Activated CD4-positive, alpha-beta T cell treated with anti-CD3 and anti-CD28 coated beads, Interleukin-2, amount 10 ng/mL, durations not matched to agents 24 days and 14 days (primary cell): ENCODE measurements at places on chromosomes 6 and 20. TPM values are rescaled to one million over a fixed set of nuclear protein-coding genes. Genes with fewer than 3 reads are reported as not detected.
A peak's percentile ranks its signal among the peaks of the same experiment; 100 is the strongest.

Gene PGC
- not detected in 2 replicates for total RNA-seq

Gene BEND6
- not detected in 2 replicates for total RNA-seq

Gene BPIFB1
- not detected in 2 replicates for total RNA-seq

Gene TFAP2C
- total RNA-seq = not detected in 2 replicates

DNA sequence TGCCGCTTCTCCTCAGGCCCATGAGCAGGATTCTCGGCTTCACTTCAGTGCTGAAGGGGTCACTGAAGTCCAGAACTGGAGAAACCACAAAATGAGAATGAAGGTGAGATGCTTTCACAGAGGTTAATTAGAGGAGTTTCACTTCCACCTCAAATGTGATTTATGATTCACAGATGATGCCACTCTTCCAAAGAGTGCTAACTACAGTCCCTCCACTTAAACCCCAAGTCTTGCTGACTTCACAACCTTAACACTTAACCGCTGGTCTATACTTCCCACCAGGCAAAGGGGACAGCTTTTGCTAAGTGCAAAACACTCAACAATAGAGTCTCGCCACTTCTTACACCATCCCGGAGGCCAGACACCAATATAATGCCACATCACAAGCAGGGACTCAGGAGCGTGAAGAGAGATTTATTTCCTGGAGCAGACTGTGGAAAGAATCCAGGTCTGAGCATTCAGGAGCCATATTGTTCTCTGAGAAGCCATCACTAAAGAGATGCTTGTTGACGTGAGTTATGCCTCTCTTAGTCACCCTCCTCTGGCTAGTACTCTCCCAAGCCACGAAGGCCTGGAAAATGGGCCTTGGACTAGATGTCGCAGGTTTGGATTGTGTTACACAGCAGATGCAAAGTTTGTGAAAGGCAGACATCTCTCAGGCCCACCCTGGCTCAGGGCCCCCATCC lies 24.4 kb downstream of the RRAGD start:
- no peak overlapping the region for H3K27ac ChIP-seq
- peaks cover 8% of the 10 kb centered on the region for H3K4me1 ChIP-seq
- no peak overlapping the region for H3K4me3 ChIP-seq

- H3K4me1 ChIP-seq = no peaks in the 10 kb centered on the region
- DNase-seq = no peak
- no peak overlapping the region for H3K4me3 ChIP-seq
- H3K27ac ChIP-seq = no peak overlapping the region
- no peaks in the 10 kb centered on the region for H3K27me3 ChIP-seq
- no peaks in the 10 kb centered on the region for H3K36me3 ChIP-seq
Observed at GRCh38 chr20:24829649-24830370, 119.3 kb upstream of the CST7 start.

GRCh38 chr20:62445553-62446340 lies 18.4 kb upstream of the RBBP8NL start:
- no peak overlapping the region for H3K27ac ChIP-seq
- no peak for DNase-seq
- H3K36me3 ChIP-seq = no peaks in the 10 kb centered on the region
- no peaks in the 10 kb centered on the region for H3K27me3 ChIP-seq
- no peak overlapping the region for H3K4me3 ChIP-seq

DNA sequence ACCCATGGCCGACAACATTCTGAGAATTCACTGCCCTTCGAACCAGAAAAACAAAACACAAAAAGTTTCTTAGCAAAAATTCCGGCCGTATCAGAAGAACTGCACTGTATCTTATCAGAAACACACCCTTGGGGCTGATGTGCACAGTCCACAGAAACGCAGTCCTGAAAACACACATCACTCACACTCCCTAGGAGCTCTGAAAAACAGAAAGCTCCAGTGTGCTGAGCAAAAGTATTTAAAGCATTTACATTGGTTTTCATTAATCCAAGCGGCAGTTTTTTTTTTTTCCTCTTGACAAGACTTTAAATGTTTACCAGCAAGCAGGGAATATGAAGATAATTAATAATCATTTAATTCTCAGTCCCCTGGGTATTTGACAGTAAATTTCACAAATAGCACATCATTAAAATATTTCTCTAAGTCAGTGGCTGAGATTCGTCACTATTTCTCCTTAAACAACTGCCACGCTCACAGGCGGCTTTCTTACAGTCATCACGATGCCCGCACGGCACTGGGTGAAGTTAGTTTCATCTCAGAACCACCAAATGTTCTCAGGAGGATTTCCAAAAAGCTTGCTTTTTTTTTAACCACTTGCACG lies 13.3 kb downstream of the NFATC2 start:
- H3K27ac ChIP-seq = peak overlapping the region; percentile 98
- peaks cover 41% of the 10 kb centered on the region for H3K36me3 ChIP-seq
- peak overlapping the region; percentile 78 for H3K4me3 ChIP-seq

- no peak overlapping the region for H3K4me3 ChIP-seq
- no peaks in the 10 kb centered on the region for H3K4me1 ChIP-seq
- no peak for DNase-seq
- H3K27ac ChIP-seq = no peak overlapping the region
- H3K27me3 ChIP-seq = peaks cover 2% of the 10 kb centered on the region
- no peaks in the 10 kb centered on the region for H3K36me3 ChIP-seq
Observed at GRCh38 chr6:133062696-133063306, 178.4 kb upstream of the EYA4 start.

GRCh38 chr6:4967301-4968030 lies 36.4 kb downstream of the RPP40 start:
- no peak for DNase-seq
- peaks cover 5% of the 10 kb centered on the region for H3K27me3 ChIP-seq
- no peaks in the 10 kb centered on the region for H3K36me3 ChIP-seq
- no peak overlapping the region for H3K27ac ChIP-seq
- no peaks in the 10 kb centered on the region for H3K4me1 ChIP-seq
- H3K4me3 ChIP-seq = no peak overlapping the region

GRCh38 chr6:4460586-4461475 lies 315.4 kb upstream of the CDYL start:
- no peak overlapping the region for H3K27ac ChIP-seq
- H3K4me1 ChIP-seq = no peaks in the 10 kb centered on the region
- H3K36me3 ChIP-seq = no peaks in the 10 kb centered on the region
- H3K27me3 ChIP-seq = no peaks in the 10 kb centered on the region
- DNase-seq = no peak

DNA sequence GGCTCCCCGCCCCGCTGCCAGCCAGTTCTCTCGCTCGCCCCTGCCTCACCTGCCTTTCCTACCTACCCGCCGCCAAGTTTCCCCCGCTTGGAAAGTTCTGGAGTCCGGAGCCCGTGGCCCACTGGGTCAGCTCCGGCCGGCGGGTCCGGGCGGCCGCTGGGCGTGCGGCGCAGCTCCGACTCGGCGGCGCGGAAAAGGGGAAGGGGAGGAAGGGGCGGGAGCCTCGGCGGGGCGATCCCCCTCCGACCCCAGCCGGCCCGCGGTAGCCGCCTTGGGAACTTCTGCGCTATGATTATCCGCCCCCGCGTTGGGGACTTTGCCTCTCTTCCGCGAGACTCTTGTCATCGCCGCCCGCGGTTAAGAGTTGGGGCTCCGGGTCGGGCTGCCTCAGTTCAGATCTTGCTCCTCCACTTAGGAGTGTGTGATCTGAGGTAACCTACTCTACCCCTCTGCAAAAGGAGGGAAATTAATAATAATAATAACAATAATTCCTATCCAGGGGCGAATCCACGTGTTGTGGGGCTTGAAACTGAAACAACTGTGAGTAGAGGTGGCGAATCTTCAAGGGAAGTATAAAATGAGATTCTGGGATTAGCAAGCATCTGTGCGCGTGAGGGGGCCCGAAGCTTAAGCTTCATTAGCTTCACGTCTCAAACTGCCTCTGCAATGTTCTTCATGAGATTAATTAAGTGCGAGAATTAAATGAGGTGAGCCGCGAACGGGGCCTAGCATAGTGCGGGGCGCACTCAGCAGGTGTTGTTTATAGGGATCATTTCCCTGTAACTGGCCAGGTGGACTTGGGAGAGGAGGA lies 30.8 kb downstream of the SF3B5 start:
- peak overlapping the region; percentile 92 for H3K4me3 ChIP-seq
- peaks cover 42% of the 10 kb centered on the region for H3K4me1 ChIP-seq
- H3K27me3 ChIP-seq = no peaks in the 10 kb centered on the region
- no peaks in the 10 kb centered on the region for H3K36me3 ChIP-seq
- H3K27ac ChIP-seq = peak overlapping the region; percentile 84

- peak within 1 kb of the TSS; percentile 86 for H3K4me3 ChIP-seq
- peaks cover 17% of the 10 kb centered on the region for H3K36me3 ChIP-seq
- H3K4me1 ChIP-seq = peaks cover 59% of the 10 kb centered on the region
Observed at GRCh38 chr6:31403283-31404060, at the start of gene MICA. TSS of gene MICA (plus strand) at chr6:31403595. CDS start at chr6:31403633, 38 bp downstream.

- peaks cover 2% of the 10 kb centered on the region for H3K36me3 ChIP-seq
- no peak overlapping the region for H3K27ac ChIP-seq
- H3K27me3 ChIP-seq = no peaks in the 10 kb centered on the region
- H3K4me1 ChIP-seq = peaks cover 14% of the 10 kb centered on the region
- DNase-seq = no peak
Observed at GRCh38 chr20:10581823-10582222, 92.0 kb downstream of the JAG1 start.

DNA sequence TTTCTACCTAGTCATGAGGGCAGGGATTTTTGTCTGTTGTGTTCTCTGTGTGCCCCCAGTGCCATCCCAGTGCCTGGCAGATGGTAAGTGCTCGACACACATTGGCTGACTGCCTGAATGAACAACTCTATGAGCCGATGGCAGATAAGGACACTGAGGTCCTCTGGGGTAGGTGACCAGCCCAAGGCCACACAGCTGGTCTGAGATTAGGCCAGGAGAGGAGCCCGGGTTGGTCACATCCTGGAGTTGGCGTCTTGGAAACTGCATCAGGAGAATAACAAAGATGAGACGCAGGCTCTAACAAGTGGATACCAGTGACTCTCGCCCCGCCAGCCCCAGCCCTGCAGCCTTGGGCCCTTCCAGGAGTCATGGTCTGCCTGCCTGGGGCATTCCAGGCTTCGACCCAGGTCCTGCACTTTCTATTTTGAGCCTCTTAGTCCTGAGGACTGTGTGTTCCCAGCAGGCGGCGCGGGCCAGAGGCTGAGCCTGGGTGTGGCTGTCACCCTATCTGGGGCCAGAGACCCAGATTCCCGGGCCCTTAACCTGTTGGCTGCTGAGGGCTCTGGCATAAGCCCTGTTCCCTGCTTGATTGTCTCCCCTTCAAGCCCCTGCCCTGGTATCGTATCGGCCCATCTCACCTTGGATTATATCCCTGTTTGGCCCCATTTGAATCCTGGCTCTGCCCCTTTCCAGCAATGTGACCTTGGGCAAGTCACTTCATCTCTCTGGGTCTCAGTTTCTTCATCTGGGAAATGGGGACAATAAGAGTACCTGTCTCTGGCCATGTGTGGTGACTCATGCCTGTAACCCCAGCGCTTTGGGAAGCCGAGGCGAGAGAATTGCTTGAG lies 88.3 kb downstream of the CEBPB start:
- H3K27ac ChIP-seq = no peak overlapping the region
- no peak for DNase-seq
- H3K27me3 ChIP-seq = peaks cover 13% of the 10 kb centered on the region
- peaks cover 10% of the 10 kb centered on the region for H3K4me1 ChIP-seq
- no peaks in the 10 kb centered on the region for H3K36me3 ChIP-seq

DNA sequence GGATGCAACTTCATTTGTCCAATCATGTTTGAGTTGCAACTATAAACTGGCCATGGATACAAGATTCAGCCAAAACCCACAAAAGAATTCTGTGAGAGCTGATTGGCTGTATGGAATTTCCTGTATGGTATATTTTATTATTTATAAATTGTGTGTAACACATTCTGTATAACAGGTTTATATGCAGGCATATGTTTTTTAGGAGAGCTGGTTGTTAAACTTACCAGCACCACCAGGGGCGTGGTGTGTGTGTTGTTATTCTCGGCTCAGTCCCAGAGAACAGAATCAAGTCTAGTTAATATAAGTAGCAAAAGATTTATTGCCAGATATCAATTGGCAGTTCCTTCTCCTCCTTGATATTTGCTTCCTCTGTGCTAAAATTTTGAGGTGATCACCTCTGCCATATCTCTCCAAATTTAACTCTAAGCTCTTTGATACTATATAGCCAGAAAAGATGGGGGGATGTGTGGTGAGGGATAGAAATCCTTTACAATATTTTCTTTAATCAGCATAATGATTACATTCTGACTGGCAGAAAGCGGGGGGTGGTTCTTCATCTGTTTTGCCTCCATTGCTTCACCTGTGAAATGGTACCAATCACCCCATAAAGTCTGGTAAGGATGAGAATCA lies 22.9 kb downstream of the CNBD2 start:
- no peak for DNase-seq
- no peak overlapping the region for H3K27ac ChIP-seq
- H3K4me1 ChIP-seq = peaks cover 2% of the 10 kb centered on the region
- no peaks in the 10 kb centered on the region for H3K36me3 ChIP-seq

DNA sequence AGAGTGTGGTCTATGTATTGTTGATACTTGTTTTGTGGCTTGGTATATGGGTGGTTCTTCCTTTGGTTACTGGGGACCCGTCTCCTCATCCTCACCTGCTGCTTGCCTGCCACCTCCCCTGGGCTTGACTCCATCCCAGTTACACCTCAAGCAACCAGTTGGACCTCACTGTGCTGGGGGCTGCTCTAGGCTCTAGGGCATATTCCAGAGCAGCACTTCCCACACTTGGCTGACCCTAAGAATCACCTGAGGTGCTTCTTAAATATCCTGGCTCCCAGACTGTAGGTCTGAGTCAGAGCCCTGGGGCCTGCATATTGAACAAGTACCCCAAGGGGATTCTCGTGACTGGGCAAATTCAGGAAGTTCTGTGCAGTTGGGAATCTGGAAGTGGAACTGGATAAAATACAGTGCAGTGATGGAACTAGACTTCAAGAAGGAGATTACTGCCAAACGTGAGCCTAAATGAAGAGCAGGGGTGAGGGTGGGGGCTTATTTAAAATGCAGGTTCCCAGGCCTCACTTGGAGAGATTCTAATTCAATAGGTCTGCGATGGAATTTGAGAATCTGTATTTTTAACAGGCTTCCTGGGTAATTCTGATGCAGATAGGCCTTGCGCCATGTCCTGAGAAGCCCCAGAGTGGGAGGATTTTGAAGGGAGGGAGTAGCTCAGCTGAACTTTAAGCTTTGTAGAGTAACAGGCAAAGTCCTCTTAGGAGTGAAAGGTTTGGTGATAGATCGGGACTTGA lies 7.6 kb downstream of the SPATS1 start:
- H3K36me3 ChIP-seq = no peaks in the 10 kb centered on the region
- no peaks in the 10 kb centered on the region for H3K4me1 ChIP-seq
- H3K27me3 ChIP-seq = peaks cover 17% of the 10 kb centered on the region
- H3K4me3 ChIP-seq = no peak overlapping the region
- no peak for DNase-seq

DNA sequence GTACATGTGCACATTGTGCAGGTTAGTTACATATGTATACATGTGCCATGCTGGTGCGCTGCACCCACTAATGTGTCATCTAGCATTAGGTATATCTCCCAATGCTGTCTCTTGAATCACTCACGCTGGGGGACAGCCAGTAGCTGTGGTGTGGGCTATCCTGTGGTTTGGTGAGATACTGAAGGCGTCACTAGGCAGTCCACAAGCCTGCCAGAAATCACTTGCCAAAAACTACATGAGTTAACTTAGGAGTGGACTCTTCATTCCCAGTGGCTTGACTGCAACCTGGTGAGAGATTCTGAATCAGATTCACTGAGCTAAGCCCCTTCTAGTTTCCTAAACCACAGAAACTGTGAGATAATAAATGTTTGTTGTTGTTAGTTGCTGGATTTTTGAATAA lies 191.3 kb downstream of the TSHZ2 start:
- peaks cover 15% of the 10 kb centered on the region for H3K4me1 ChIP-seq
- no peaks in the 10 kb centered on the region for H3K27me3 ChIP-seq
- no peak overlapping the region for H3K27ac ChIP-seq
